ENCODE measurements at places on chromosomes 16 and 17. TPM values are rescaled to one million over a fixed set of nuclear protein-coding genes. Genes with fewer than 3 reads are reported as not detected.

The CACNG3 gene
- total RNA-seq, result not detected

DNA sequence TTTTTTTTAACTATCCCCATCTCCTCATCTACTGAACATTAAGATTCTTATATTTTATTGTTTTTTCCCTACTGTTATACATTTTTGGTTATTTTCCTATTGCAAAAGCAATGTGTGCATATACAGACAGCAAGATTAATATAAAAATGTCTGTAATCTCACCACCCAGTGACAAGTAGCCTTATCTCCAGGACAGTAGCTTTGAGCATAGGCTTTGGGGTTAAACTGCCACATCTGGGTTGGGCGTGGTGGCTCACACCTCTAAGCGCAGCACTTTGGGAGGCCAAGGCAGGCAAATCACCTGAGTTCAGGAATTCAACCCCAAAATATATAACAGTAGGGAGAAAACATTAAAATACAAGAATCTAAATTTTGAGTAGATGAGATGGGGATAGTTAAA is 27.4 kb upstream of the SSTR2 start:
- no peak for DNase-seq

- DNase-seq, result no peak
Measured at GRCh38 chr17:50688245-50688644, 19.5 kb downstream of the ANKRD40 start.

DNA sequence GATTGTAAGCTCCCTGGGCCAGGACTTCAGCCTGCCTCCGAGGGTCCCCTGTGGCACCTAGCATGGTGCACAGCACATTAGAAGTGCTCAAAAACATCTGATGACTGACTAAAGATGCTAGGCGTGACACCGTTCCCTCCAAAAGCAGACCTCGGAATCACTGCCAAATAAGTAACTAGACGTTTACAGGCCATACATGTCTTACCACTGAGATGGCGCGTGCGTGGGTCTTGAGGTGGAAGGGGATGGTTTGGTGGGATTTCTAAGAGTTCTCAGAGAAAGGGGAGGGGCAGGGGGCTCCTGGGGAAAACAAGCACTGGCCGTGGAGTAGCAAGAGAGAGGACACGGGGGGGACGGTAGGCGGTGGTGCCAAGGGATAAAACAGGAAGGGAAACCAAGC is 12.4 kb downstream of the MPO start:
- DNase-seq, result no peak
